ENCODE measurements at places on chromosomes 12 and 14. TPM values are rescaled to one million over a fixed set of nuclear protein-coding genes. Genes with fewer than 3 reads are reported as not detected.
A peak's percentile ranks its signal among the peaks of the same experiment; 100 is the strongest.

DNA sequence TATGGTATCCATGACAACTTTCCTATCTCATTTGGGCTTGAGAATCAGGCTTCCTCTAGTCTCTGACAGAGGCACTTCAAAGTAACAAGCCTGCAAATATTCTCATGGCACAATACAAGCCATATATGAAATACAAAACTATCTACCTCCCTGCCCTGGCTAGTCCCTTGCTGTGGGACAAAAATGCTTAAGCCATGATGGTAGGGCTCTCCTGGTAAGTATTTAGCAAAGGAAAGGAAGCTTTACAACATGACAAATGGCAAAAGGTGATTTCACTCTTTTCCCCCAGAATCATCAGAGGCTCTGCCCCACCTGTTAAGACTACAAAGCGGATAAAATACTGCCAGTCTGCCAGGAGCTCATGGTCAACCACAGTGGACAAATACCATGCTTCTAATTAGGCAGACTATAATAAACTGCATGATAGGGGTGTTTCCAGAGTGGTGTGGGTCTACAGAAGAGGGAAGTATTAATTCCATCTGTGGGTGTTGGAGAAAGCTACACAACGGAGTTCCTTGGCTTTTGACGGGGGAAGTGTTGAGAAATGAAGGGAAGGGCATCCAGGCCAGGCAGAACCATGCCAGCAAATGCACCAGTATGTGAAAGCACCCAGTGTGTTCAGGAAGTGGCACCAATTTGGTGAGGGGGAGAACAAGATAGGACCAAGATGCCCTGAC, 92.9 kb downstream of the SPTSSA start:
- peak; percentile 70 for DNase-seq
- no peak overlapping the region for H3K4me3 ChIP-seq
- no peak overlapping the region for H3K27ac ChIP-seq
- H3K27me3 ChIP-seq = no peaks in the 10 kb centered on the region

- H3K27ac ChIP-seq = peak overlapping the region; percentile 98
- no peaks in the 10 kb centered on the region for H3K36me3 ChIP-seq
- H3K4me3 ChIP-seq = no peak overlapping the region
- H3K4me1 ChIP-seq = peaks cover 57% of the 10 kb centered on the region
- H3K27me3 ChIP-seq = no peaks in the 10 kb centered on the region
- no peak for DNase-seq
Measured at GRCh38 chr14:99478128-99478527, 2.5 kb downstream of the SETD3 start.

DNA sequence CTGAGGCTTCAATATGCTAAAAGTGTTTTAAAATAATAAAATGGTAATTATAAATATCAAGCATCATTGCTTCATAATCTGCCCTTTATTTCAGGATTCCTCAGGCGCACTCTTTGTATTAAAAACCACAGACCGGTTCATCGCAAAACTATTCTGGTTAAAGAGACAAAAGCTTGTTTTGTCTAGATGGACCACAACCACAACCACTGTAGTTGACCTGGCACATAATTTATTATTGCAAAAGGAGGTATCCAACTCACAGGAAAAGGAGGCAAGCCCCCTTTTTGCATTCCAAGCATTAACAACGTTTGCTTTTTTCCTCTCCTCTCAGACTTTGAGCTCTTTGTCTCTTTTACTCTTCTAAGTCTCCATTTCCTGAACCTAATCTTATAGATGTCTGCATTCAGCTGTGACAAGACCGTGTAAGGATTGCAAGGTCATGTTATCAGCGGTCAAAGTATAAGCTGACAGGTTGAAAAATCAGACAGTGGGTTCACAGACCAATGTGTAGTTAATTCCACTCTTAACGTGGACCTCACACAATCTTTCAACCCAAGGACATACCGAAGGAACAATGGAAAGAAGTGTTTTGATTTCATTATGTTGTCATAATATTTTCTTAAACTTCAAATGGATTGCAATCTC, 1057.6 kb downstream of the GALC start:
- no peaks in the 10 kb centered on the region for H3K27me3 ChIP-seq
- H3K4me3 ChIP-seq = no peak overlapping the region
- no peaks in the 10 kb centered on the region for H3K4me1 ChIP-seq
- DNase-seq = no peak
- no peak overlapping the region for H3K27ac ChIP-seq

Gene EMP1
- total RNA-seq = 77.1 TPM

- DNase-seq = no peak
- peak overlapping the region; percentile 58 for H3K27ac ChIP-seq
- no peaks in the 10 kb centered on the region for H3K4me1 ChIP-seq
- H3K27me3 ChIP-seq = no peaks in the 10 kb centered on the region
Measured at GRCh38 chr14:58098507-58098906, 53.5 kb downstream of the ARMH4 start.

GRCh38 chr14:92645841-92646478, 102.5 kb downstream of the LGMN start:
- H3K4me3 ChIP-seq = no peak overlapping the region
- H3K36me3 ChIP-seq = peaks cover 17% of the 10 kb centered on the region
- H3K4me1 ChIP-seq = peaks cover 56% of the 10 kb centered on the region
- H3K27me3 ChIP-seq = no peaks in the 10 kb centered on the region
- peak overlapping the region; percentile 93 for H3K27ac ChIP-seq
- DNase-seq = no peak

- DNase-seq = no peak
- H3K27me3 ChIP-seq = no peaks in the 10 kb centered on the region
- no peak overlapping the region for H3K4me3 ChIP-seq
- H3K36me3 ChIP-seq = peaks cover 16% of the 10 kb centered on the region
- H3K27ac ChIP-seq = no peak overlapping the region
Measured at GRCh38 chr12:62481843-62482540, 15.4 kb downstream of the MON2 start.

Gene AKAP5
- total RNA-seq = 0.83 TPM

GRCh38 chr12:65081496-65081895, 39.6 kb downstream of the WIF1 start:
- H3K27ac ChIP-seq = no peak overlapping the region
- no peaks in the 10 kb centered on the region for H3K27me3 ChIP-seq
- DNase-seq = no peak

Gene KRT83
- not detected for total RNA-seq

GRCh38 chr12:31205054-31205453, 120.9 kb downstream of the SINHCAF start:
- no peaks in the 10 kb centered on the region for H3K4me1 ChIP-seq
- no peak overlapping the region for H3K27ac ChIP-seq
- H3K27me3 ChIP-seq = no peaks in the 10 kb centered on the region
- no peak overlapping the region for H3K4me3 ChIP-seq
- no peak for DNase-seq

GRCh38 chr12:111330800-111331752, 37.8 kb downstream of the PHETA1 start:
- H3K27ac ChIP-seq = no peak overlapping the region
- H3K27me3 ChIP-seq = no peaks in the 10 kb centered on the region
- no peak for DNase-seq
- H3K4me1 ChIP-seq = no peaks in the 10 kb centered on the region

Gene CAPZA3
- not detected for total RNA-seq

Gene NID2
- 74.5 TPM for total RNA-seq

- H3K27me3 ChIP-seq = peaks cover 10% of the 10 kb centered on the region
- no peak overlapping the region for H3K27ac ChIP-seq
- no peak for DNase-seq
- peaks cover 7% of the 10 kb centered on the region for H3K36me3 ChIP-seq
- H3K4me1 ChIP-seq = peaks cover 9% of the 10 kb centered on the region
Measured at GRCh38 chr12:109600481-109600880, 26.9 kb downstream of the MVK start.

Gene CCDC60
- not detected for total RNA-seq

Gene TPPP2
- total RNA-seq = not detected

- H3K27ac ChIP-seq = peak overlapping the region; percentile 92
- DNase-seq = no peak
- H3K27me3 ChIP-seq = no peaks in the 10 kb centered on the region
- H3K36me3 ChIP-seq = no peaks in the 10 kb centered on the region
- peaks cover 79% of the 10 kb centered on the region for H3K4me1 ChIP-seq
Measured at GRCh38 chr12:54356228-54356627, 8.1 kb downstream of the GPR84 start.

- H3K4me3 ChIP-seq = no peak overlapping the region
- H3K4me1 ChIP-seq = peaks cover 18% of the 10 kb centered on the region
- no peaks in the 10 kb centered on the region for H3K27me3 ChIP-seq
- peak; percentile 34 for DNase-seq
- H3K36me3 ChIP-seq = no peaks in the 10 kb centered on the region
Measured at GRCh38 chr14:71905031-71905430, 27.2 kb upstream of the RGS6 start.

GRCh38 chr12:127911291-127911690, 355.7 kb upstream of the TMEM132C start:
- no peak for DNase-seq
- H3K4me3 ChIP-seq = no peak overlapping the region
- no peaks in the 10 kb centered on the region for H3K4me1 ChIP-seq
- H3K36me3 ChIP-seq = no peaks in the 10 kb centered on the region
- H3K27ac ChIP-seq = no peak overlapping the region

- H3K27ac ChIP-seq = peak overlapping the region; percentile 99
- H3K4me1 ChIP-seq = peaks cover 85% of the 10 kb centered on the region
- no peak for DNase-seq
- no peaks in the 10 kb centered on the region for H3K27me3 ChIP-seq
- no peaks in the 10 kb centered on the region for H3K36me3 ChIP-seq
Measured at GRCh38 chr12:57130941-57131340, 2.7 kb downstream of the LRP1 start.

Gene FIGNL2
- total RNA-seq = 0.39 TPM

- H3K4me1 ChIP-seq = no peaks in the 10 kb centered on the region
- no peaks in the 10 kb centered on the region for H3K27me3 ChIP-seq
- no peak overlapping the region for H3K27ac ChIP-seq
- DNase-seq = no peak
Measured at GRCh38 chr12:74286254-74286653, 251.4 kb upstream of the ATXN7L3B start.

Gene DBX2
- total RNA-seq = not detected

GRCh38 chr14:88422047-88422446, 36.6 kb downstream of the SPATA7 start:
- no peak overlapping the region for H3K27ac ChIP-seq
- no peaks in the 10 kb centered on the region for H3K27me3 ChIP-seq
- DNase-seq = no peak
- H3K4me3 ChIP-seq = no peak overlapping the region
- peaks cover 16% of the 10 kb centered on the region for H3K36me3 ChIP-seq

Measured in esophagus muscularis mucosa (tissue), 4 donors.